Astrocyte of the spinal cord (primary cell): ENCODE measurements at places on chromosomes 12 and 14.

DNA sequence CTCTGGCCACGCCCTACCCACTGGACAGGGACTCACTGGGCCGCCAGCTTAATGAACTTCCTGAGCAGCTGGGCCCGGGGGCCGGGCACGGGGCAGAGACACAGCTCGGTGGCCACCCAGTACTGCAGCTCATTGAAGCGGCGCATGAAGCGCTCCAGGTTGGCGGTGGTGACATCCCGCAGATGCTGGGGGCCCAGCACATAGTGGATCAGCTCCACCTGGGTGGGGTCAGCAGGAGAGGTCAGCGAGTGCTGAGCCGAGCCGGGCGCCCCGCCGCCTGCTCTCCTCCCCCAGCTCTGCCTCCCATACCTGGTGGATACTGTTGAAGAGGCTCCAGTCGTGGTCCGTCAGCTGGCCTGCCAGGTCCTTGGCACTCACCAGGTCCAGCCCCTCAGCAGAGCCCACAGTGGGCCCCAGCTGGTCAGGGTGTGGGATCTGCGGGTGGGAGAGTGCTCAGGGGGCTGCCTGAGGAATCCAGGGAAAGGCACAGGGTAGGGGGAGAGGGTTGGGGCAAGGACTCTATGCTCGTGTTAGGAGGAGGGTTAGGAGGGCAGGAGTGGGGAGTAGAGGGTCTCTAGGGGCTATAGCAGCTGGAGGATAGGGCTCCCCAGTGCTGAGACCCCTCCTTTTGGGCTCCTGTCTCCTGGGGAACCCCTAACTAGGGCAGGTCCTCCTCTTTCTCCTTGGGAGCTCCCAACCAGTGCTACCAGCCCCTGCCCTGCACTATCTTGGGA is 15.5 kb upstream of the ENDOU start:
- no peak for DNase-seq

DNA sequence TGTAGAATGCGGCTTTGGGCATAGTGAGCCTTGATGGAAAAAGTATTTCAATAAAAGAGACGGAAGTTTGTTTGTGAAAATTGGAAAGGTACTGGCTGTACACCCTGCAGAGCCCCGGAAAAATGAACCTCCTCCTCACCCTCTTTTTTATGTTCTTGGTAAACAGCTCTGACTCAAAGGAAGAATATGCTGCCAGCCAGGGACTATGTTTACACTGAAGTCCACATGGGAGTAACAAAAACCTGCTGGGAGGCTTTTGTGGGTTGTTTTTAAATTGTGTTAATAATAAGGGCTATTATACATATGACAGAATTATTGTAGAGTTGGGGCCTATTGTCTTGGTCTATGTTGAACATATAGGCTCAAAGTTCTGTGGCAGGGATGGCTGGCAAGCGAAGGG is 70.7 kb downstream of the TTC8 start:
- peak; percentile 53 for DNase-seq

DNA sequence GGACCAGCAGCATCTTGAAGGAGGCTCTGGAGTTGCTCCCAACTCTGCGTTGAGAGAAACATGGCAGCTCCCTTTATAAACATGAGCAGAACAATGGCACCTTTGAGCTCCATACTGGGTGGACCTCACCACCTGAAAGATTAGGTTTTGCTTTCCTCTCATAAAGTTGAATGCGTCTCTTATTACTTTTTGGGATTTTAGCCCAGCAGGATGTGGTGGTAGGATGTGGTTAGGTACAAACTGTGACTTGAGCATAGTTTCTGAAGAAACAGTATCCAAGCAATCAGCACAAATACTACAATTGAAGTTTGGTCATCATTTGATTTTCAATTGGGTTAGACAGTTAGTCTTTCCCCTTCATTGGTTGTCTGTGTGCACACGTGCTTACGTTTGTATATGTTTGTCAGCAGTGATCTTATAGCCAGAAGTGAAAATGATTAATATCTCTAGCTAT is at the start of gene PRR4:
Gene PRR4 (minus strand): TSS at position 51 of the 454 bp plus-strand sequence. CDS start 38 bp downstream, at position 13.
- peak; percentile 62 for DNase-seq

- DNase-seq, result no peak
Measured at GRCh38 chr14:55482936-55483605, 42.7 kb upstream of the TBPL2 start.

- peak; percentile 84 for DNase-seq
Measured at GRCh38 chr12:104049903-104050356, at the start of gene GLT8D2. GLT8D2 (minus strand) TSS chr12:104050187; CDS start chr12:104019648, 30,539 bp downstream.

GRCh38 chr14:102568115-102568614 is 24.3 kb upstream of the RCOR1 start:
- DNase-seq, result no peak

GRCh38 chr12:45389426-45389825 is 173.5 kb downstream of the ANO6 start:
- DNase-seq, result no peak

DNA sequence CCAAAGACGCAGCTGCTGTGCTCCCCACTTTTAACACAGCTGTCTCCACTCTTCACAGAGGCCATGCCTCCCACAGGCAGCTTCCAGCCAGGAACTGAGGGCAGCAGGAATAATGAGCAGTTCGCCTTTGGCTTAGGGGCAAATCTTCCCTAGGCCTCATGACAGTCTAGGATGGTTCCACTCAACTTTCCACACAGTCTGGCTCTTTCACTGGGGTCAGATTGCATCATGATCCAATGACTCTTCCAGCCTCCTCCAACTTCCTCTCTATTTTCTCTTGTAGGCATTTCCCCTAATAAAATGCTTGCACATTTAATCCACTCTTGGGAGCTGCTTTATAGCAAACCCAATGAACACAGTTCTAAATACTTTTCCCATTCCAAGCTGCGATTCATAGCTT is 271.6 kb upstream of the ATP2B1 start:
- DNase-seq, result no peak
